ENCODE measurements at places on chromosomes 7 and 10. TPM values are rescaled to one million over a fixed set of nuclear protein-coding genes. Genes with fewer than 3 reads are reported as not detected.
A peak's percentile ranks its signal among the peaks of the same experiment; 100 is the strongest.

DNA sequence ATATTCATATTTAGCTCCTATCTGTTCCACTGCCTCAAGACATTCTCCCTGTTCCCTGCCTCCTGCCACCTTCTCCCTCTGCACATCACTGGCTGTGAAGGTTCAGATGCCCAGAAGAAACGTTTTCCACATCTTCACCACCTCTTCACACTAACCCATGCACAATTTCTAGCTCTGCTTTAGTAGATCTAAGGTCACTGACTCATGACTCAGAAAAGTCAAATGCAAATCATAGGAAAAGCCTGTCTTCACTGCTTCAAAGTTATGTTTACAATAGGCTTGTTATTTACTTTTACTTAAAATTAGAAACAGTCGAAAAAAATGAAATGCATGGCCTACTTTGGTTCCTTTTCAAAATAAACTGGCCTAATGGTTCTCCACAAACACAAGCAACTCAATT lies 2.5 kb downstream of the SCRN1 start:
- no peak for DNase-seq

VWA2 gene
- 0.25 TPM for total RNA-seq

DNA sequence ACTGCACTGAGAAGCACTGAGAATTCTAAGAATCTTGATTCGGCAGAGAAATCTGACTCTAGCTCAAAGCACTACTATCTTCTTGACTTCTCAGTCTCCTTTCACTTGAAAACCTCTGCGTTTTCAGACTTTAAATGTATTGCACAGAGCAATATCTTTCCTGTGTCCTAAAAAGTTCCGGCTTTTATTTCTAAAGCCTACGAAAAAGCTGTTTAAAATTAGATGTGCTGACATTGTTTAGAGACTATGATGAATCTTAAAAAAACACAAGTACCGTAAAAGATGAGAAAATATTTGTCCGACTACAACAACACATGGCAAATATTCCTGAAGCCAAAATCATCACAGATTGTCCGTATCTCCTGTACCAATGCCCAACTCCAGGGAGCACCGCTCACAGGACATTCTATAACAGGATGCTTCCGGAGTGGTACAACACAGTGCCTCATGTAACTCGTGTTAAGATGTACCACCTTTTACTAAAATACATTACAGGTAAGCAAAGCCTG lies 136.9 kb downstream of the CUBN start:
- DNase-seq = no peak

DNA sequence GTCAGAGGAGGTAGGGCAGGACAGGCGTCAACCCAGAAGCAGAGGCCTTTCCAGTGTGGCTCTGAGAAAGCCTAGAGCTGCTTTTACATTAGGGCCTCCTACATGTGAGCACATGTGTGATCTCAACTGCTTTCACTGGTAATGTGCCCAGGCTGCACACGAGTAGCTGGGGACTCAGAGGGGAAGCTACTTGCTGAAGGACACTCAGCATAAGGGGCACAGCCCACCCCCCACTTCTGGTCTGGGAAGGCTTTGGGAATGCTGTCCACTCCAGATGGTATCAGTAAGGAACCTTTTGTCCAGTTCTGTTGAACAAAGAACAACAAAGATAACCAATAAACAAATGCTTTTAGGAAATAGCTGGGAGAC lies 18.9 kb downstream of the PRF1 start:
- DNase-seq = no peak

SPDYE9 gene
- not detected for total RNA-seq

ZNF485 gene
- 2.4 TPM for total RNA-seq

GRCh38 chr10:110527731-110528171 lies 30.0 kb downstream of the DUSP5 start:
- DNase-seq = no peak

POU6F2 gene
- total RNA-seq = under 0.01 TPM

DNA sequence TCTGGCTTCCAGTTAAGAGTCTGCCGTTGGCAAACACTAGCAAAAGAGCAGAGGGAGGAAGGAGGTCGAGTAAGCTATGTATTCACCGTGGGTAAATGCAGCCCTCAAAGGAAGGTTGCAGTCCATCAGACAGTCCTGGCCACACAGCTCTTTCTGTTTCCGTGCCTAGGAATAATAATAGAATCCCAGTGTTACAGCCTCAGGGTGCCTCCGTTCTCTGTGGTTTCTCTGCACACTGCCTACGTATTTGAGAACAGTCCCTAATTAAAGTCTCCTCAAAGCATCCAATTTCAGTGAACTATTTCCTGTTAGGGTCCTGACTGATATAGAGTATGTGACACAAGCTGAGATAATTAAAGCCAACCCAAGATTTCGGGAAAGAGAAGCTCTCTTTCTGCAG lies 176.7 kb downstream of the GPAM start:
- DNase-seq = no peak

PON3 gene
- total RNA-seq = 60.0 TPM

BMPER gene
- 8.5 TPM for total RNA-seq

TAS2R40 gene
- total RNA-seq = not detected

DNA sequence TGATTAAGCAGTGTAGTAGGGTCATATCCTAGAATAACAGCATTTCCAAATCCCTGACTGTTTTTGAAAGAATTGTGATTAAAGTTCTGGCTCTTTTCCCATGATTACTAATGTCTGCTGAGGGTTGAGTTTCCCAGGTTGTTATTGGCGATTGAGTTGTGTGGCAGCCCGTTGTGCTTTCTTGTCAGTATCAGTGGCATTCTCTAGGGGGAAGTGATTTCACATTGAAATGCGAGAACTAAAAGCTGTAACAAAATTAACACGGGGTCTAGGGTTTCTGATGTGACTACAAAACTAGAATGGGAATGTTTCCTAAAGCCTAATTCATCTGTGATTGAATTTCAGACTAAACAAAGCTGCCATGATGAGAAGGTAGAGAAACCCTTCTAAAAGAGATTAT lies 349.4 kb downstream of the EXOC4 start:
- no peak for DNase-seq

DNA sequence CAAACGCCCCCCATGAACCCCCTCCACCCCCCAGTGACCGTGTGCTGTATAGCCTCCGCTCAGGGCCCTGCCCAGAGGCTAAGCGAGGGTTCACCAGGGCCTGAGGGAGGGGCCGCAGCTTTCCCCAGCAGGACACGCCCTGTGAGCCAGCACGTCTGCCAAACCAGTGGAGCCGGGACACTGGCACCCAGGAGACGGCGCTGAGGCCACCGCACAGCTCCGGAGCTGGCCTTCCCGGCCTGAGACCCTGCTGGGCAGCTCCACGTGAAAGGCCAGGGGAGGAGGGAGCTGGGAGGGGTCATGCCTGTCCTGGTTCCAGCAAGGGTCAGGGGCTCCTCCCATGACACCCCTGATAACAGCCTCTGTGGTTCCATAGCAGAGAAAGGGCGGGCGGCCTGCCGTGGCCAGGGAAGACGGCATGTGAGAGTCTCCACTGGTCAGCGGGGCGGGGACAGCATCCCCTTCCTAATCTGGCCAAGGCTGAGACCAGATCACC lies 278.3 kb downstream of the ELFN1 start:
- no peak for DNase-seq

ERVW-1 gene
- not detected for total RNA-seq

PTCD1 gene
- 4.3 TPM for total RNA-seq

DNA sequence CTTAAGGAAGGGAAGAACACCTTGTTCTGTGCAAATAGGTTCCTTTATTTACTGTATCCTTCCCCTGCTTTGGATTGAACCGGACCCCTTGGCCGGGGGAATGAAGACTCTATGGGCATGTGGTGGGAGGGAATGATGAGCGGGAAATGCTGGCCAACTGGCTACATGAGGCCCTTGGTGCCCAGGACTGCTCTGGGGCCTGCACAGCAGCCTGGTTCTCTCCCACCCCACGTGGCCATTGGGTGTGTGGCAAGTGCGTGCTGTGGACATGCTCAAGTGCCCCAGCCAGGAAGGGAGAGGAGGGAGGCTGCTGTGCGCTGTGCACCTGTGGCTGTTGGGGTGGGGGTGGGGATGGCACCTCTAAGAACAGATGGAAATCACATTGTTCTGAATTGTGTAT lies 917.0 kb upstream of the GHITM start:
- no peak for DNase-seq

- no peak for DNase-seq
Measured at GRCh38 chr10:3404381-3404780, 231.8 kb upstream of the PITRM1 start.

DNA sequence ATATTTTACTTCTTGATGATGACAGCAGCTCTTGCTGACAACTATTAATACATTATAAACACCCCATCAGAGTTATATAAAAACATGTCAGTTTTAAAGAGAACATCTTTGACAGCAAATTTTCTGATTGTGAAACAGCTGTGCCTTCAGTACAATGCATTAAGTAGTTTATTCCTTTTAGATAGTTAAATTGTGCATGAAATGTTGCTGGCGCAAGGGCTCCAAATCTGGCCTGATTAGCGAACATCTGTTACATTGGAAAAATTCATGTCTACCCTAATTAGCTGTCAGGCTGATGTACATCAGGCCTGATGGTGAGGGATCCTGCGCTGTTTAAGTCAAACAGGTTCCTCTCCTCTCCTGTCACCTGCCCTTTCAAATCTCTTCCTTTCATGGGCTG lies 171.9 kb upstream of the SP8 start:
- DNase-seq = no peak

DNA sequence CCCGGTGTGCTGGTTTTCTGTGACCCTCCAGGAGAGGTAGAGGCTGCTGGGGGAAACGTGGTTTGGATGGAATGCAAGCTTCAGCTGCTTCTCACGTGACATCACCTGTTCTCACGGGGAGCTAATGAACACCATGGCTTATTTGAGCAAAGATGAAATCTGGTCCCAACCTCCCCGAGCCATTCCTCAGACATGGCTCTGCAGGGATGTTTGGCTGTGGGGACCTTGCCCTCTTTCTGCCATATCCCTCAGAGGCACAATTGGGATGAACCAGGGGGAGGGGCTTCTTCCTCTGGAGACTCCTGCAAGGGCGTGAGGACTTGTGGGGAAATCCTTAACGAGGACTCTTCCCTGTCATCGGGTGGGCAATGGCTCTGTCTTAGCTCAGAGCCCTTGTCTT lies 236.8 kb downstream of the TCERG1L start:
- no peak for DNase-seq

PPP1R3C gene
- 34.6 TPM for total RNA-seq

DNA sequence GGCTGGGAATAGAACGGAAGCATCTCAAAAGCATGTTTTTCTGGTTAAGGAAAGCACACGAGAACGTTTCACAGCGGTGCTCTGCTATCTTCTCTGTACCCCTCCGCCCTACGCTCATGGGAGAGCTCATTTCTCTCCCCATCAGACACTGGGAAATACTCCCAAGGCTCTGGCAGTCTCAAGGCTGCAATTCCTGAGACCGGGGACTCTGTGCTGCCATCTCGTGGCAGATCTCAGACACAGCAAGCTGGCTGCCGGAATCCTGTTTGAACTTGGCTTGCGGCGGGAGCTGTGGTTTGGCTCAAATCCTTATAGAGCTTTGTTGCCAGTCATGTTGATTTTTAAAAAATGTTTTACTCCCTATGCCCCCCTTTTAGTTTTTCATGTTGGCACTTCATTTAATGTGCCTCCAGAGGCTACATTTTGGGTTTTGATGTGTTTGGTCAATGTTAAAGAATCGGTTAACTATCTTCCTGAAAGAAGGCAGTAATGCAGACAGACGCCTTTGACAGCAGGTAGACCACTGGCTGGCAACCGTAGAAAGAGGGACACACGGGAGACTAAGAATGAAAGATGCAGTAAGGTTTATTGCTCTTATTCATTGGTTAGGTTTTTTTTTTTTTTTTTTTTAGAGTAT lies 27.6 kb downstream of the BMPER start:
- DNase-seq = peak; percentile 76

- no peak for DNase-seq
Measured at GRCh38 chr7:68063171-68063570, 1066.5 kb downstream of the TYW1 start.

DNA sequence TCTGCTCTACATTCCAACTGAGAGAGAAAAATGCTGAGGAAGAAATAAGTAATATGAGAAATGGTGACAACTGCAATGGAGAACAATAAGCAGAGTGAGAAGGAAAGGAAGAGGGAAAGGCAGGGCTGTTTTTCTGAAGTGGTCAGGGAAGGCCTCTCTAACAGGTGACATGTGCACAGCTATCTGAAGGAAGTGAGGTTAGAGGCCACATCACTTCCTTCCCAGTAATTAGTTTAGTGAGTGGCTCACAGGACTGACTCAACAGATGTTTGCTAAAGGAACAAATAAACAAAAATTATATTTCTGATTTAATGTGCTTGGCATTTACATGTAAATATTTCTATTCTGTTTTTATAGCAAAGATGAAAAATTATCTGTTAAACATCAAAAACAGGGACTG lies 77.9 kb downstream of the ARHGAP21 start:
- DNase-seq = no peak

DNA sequence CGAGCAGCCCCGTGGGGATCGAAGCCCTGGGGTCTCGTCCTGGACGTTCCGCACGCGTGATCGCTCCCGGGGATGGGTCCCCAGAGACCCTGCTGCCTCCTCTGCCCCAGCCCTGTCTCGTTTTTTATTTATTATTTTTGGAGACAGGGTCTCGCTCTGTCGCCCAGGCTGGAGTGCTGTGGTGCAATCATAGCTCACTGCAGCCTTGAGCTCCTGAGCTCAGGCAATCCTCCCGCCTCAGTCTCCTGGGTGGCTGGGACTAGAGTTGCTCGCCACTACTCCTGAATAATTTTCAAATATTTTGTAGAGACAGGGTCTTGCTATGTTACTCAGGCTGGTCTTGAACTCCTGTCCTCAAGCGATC lies 319 bp upstream of the STX1A start:
- DNase-seq = no peak

DNA sequence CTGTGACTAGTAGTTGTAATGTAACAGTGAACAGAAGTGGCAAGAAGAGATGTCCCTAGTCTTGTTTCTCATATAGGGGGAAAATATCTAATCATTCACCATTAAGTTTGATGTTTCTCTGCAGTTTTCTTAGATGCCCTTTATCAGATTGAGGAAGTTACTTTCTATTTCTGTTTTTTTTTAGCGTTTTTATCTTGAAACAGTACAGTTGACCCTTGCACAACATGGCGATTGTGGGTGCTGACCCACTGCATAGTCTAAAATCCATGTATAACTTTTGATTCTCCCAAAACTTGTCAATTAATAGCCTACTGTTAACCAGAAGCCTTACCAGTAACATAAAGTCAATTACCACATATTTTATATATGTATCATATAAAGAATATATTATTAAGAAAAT lies 192.0 kb downstream of the ADK start:
- no peak for DNase-seq

DNA sequence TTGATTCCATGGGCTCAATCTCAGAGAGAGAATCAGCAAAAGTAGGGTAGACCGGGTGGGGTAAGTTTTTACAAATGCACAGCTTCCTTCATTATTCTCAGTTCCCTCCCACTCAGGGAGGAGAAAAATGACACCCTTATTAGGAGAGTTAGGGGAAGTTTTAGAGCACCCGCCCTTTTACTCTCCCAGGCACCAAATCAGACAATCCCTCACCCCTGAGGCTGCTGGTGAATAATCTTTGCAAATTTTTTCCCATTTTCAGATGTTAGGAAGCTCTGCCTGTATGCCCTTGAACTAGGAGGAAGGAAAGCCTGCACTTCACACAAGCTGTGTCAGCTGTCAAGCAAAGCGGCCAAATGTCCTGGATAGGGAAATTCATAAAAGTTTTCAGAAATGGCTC lies 834.9 kb downstream of the GRID1 start:
- DNase-seq = no peak
